Activated CD4-positive, alpha-beta T cell treated with anti-CD3 and anti-CD28 coated beads, Interleukin-2, amount 10 ng/mL, durations not matched to agents 7 days and 5 days (primary cell): ENCODE measurements at places on chromosomes 7 and 10. TPM values are rescaled to one million over a fixed set of nuclear protein-coding genes. Genes with fewer than 3 reads are reported as not detected.

Gene LRRTM3
- not detected for total RNA-seq

Gene ZNF239
- 0.73 TPM for total RNA-seq

Gene ZPBP
- not detected for total RNA-seq

Gene SH2B2
- total RNA-seq: 0.50 TPM

Gene SGMS1
- total RNA-seq: 19.3 TPM

Gene ASIC3
- 6.0 TPM for total RNA-seq

DNA sequence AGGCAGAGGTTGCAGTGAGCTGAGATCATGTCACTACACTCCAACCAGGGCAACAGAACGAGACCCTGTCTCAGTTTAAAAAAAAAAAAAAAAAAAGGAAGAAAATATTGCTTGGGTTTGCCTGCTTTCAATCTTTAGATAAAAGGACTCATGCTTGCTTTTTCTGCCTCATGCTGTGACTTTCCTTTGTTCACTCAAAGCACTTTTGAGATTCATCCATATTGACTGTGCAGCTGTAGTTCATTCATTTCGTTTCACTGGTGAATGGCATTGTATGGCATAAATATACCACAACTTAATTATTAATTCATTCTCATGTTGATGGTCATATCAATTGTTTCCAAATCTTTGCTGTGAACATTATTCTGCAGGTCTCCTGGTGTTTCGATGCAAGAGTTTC is 97.6 kb upstream of the NFE2L3 start:
- DNase-seq: no peak

GRCh38 chr7:119929891-119930290 is 343.1 kb upstream of the KCND2 start:
- no peak for DNase-seq

DNA sequence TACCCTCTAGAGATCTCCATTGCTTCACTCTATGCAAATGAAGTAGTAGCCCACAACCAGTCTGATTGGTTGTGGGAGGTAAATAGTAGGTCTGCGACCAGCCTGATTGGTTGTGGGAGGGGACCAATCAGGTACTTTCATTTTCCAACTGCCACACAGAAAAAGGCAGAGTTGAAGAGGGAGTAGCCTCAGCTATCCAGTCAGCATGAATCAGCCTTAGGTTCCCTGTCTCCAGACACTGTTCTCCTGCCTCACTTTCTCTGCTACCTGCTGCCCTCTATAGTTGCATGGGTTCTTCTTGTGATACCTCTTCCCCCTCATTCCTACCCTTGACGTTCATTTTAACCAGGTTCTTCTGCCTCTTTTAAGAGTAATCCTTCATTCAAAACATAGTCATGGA is 114.5 kb upstream of the LYZL1 start:
- DNase-seq: no peak

- no peak for DNase-seq
Measured at GRCh38 chr7:103059471-103059870, 15.1 kb downstream of the FBXL13 start.

DNA sequence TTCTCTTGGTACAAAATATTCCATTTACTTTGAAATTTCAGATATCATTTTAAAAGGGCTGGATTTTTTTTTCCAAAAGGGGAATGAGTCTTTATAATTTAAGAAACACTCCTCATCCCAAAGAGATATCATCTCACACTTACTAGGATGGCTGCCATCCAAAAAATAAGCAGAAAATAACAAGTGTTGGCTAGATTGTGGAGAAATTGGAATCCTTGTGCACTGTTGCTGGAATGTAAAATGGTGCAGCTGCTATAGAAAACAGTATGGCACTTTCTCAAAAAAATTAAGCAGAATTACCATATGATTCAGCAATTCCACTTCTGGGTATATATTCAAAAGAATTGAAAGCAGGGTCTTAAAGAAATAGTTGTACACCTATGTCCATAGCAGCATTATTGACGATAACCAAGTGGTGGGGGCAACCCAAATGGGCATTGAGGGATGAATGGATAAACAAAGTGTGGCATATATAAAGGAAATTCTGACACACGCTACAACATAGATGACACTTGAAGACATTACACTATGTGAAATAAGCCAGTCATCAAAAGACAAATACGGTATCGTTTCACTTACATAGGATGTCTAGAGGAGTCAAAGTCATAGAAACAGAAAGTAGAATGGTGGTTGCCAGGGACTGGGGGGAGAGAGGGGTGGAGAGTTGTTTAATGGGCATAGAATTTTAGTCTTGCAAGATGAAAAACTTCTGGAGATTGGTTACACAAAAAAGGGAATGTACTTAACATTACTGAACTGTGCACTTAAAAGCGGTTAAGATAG is 53.8 kb downstream of the LSM5 start:
- DNase-seq: no peak

DNA sequence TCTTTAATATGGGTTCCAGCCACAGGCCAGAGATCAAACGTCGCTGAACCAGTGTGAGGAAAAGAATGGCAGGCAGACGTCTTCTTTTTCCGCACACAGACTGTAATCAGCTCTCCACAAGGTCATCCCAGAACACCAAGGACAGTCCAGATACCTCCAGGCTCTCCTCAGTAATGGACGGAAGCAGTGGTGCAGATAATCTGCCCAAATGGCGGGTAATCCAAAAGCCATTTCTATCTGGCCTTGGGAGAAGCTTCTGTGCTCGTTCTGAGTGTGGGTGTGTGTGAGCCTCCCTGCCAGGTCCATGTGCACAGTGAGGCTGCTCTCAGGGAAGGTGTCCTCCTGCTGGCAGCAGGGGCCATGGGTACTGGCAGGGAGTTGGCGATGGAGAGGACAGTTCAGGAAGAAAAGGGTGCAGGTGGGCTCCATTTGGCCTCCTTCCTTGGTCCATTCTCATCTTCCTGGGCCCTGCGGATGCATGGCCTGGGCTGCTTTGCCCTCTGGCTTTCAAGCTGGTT is 15.6 kb upstream of the TEX36 start:
- DNase-seq: no peak

GRCh38 chr10:30039567-30039966 is 19.8 kb downstream of the JCAD start:
- no peak for DNase-seq
